ENCODE measurements at places on chromosomes 4 and X. TPM values are rescaled to one million over a fixed set of nuclear protein-coding genes. Genes with fewer than 3 reads are reported as not detected.

- H3K4me3 ChIP-seq: no peak overlapping the region
- no peaks in the 10 kb centered on the region for H3K36me3 ChIP-seq
- no peak overlapping the region for H3K27ac ChIP-seq
- H3K4me1 ChIP-seq: no peaks in the 10 kb centered on the region
- no peaks in the 10 kb centered on the region for H3K27me3 ChIP-seq
- DNase-seq: no peak
These were observed 76.6 kb upstream of the QRFPR start for GRCh38 chr4:121457278-121457875.

GRCh38 chrX:139881572-139881971, 51.3 kb downstream of the ATP11C start:
- DNase-seq: no peak
- no peaks in the 10 kb centered on the region for H3K36me3 ChIP-seq
- no peaks in the 10 kb centered on the region for H3K27me3 ChIP-seq
- no peak overlapping the region for H3K4me3 ChIP-seq
- no peak overlapping the region for H3K27ac ChIP-seq

GRCh38 chrX:69093960-69094871, 71.0 kb downstream of the PJA1 start:
- no peaks in the 10 kb centered on the region for H3K36me3 ChIP-seq
- no peak overlapping the region for H3K27ac ChIP-seq
- no peak overlapping the region for H3K4me3 ChIP-seq
- no peak for DNase-seq
- H3K27me3 ChIP-seq: no peaks in the 10 kb centered on the region

GRCh38 chrX:17206584-17206983, 168.4 kb upstream of the NHS start:
- no peaks in the 10 kb centered on the region for H3K27me3 ChIP-seq
- DNase-seq: no peak
- no peak overlapping the region for H3K4me3 ChIP-seq

GRCh38 chrX:154695911-154696675, 42.7 kb upstream of the CTAG2 start:
- DNase-seq: no peak
- H3K4me1 ChIP-seq: no peaks in the 10 kb centered on the region
- H3K36me3 ChIP-seq: peaks cover 20% of the 10 kb centered on the region
- H3K27me3 ChIP-seq: no peaks in the 10 kb centered on the region

DNA sequence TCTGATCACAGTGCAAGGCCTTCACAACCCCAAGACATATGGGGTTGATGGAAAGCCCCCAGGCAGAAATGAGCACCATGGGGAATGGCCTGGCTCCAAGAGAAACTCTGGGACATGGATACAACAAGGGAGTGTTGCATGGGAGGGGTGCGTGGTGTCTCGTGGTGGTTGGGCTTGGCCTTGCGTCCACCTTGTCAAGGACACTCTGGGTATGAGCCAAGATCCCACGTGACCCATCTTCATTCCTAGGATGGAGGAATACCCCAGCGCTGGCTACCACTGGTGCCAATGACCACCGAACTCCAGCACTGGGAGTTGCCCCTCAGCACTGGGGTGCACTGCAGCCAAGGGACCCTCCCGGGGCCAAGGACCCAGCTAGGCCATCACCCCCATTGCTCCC, 267.5 kb upstream of the AGTR2 start:
- no peaks in the 10 kb centered on the region for H3K4me1 ChIP-seq
- H3K4me3 ChIP-seq: no peak overlapping the region
- H3K27ac ChIP-seq: no peak overlapping the region
- no peaks in the 10 kb centered on the region for H3K36me3 ChIP-seq

GRCh38 chr4:139789096-139789654, 123.6 kb downstream of the MGST2 start:
- no peak for DNase-seq
- H3K36me3 ChIP-seq: no peaks in the 10 kb centered on the region
- no peaks in the 10 kb centered on the region for H3K27me3 ChIP-seq

GRCh38 chrX:14738643-14739042, 134.2 kb downstream of the FANCB start:
- H3K4me3 ChIP-seq: no peak overlapping the region
- no peak for DNase-seq
- no peaks in the 10 kb centered on the region for H3K36me3 ChIP-seq

DNA sequence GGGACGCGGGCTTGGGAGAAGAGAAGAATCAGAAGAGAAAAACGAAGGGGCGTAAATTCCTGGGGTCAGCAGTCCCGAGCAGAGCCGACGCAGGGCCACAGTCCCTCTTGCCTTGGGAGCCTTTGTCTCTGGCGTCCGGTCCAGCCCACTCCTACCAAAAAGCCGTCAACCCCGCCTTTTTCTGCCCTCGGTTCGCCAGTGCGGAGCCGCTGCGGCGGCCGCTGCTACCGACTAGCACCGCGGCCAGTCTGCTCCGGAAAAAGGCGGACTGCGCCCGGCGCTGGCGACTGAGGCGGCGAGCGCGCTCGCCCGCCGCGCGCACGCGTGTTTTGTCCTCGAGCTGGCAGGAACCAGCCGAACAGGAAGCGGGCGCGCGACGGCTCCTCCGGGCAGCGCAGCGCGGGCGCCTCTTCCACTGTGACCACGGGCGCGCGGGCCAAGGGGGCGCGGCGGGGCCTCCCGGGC, 502 bp downstream of the HNRNPDL start:
- peaks cover 66% of the 10 kb centered on the region for H3K4me1 ChIP-seq
- H3K27ac ChIP-seq: peak overlapping the region; percentile 99
- H3K36me3 ChIP-seq: peaks cover 24% of the 10 kb centered on the region
- H3K4me3 ChIP-seq: peak overlapping the region; percentile 70

- no peak for DNase-seq
- no peak overlapping the region for H3K27ac ChIP-seq
- H3K27me3 ChIP-seq: no peaks in the 10 kb centered on the region
- no peak overlapping the region for H3K4me3 ChIP-seq
- no peaks in the 10 kb centered on the region for H3K36me3 ChIP-seq
These were observed 242.5 kb downstream of the OPHN1 start for GRCh38 chrX:68190799-68191198.

PAGE2B gene
- not detected for polyA plus RNA-seq

PNCK gene
- polyA plus RNA-seq: not detected

CFAP99 gene
- polyA plus RNA-seq: not detected

UGT2B11 gene
- not detected for polyA plus RNA-seq

JCHAIN gene
- polyA plus RNA-seq: 51.8 TPM

SYP gene
- polyA plus RNA-seq: not detected

SERPINA7 gene
- polyA plus RNA-seq: not detected

SCML1 gene
- polyA plus RNA-seq: 1.6 TPM

FAM9B gene
- not detected for polyA plus RNA-seq

SSX2B gene
- polyA plus RNA-seq: not detected

BST1 gene
- 0.53 TPM for polyA plus RNA-seq
